Upper lobe of left lung (tissue), 6 donors: ENCODE measurements at places on chromosomes 16 and 17. TPM values are rescaled to one million over a fixed set of nuclear protein-coding genes. Genes with fewer than 3 reads are reported as not detected.

- no peaks in the 10 kb centered on the region for H3K36me3 ChIP-seq
- no peaks in the 10 kb centered on the region for H3K4me1 ChIP-seq
- H3K27ac ChIP-seq, result no peak overlapping the region
- peaks cover under 1% of the 10 kb centered on the region for H3K27me3 ChIP-seq
- H3K4me3 ChIP-seq, result no peak overlapping the region
Observed at GRCh38 chr17:31398381-31399311, 7.2 kb downstream of the RAB11FIP4 start.

The GJC1 gene
- total RNA-seq, result 12.3 TPM

- peak; percentile 32 for DNase-seq
- H3K4me1 ChIP-seq, result peaks cover 24% of the 10 kb centered on the region
- no peaks in the 10 kb centered on the region for H3K27me3 ChIP-seq
- peak overlapping the region; percentile 89 for H3K27ac ChIP-seq
Observed at GRCh38 chr16:29926711-29927052, 656 bp upstream of the KCTD13 start.

The KRT16 gene
- total RNA-seq, result not detected

- H3K27ac ChIP-seq, result peak overlapping the region; percentile 84
- peak; percentile 60 for DNase-seq
- H3K4me3 ChIP-seq, result peak overlapping the region; percentile 68
- peaks cover 8% of the 10 kb centered on the region for H3K36me3 ChIP-seq
Observed at GRCh38 chr16:66924527-66925321, 611 bp downstream of the RRAD start.

DNA sequence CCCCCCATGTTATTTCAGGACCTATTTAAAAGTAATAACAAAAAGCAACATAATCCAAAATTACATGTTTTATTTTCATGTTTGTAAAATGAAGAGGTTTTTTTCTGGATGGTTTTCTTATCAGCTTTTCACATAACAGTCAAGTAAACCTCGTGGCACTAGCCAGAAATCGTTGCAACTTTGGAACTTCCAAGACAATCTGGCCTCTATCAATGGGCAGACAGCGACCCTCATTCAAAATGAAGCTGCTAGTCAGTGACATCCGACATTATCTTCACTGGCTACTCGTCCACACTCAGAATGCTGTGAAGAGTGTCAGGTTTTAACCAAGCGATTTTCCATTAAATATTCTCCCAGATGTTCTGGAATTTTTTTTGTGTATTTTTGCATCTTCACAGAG is 22.7 kb downstream of the ZNF652 start:
- H3K4me1 ChIP-seq, result peaks cover 17% of the 10 kb centered on the region
- no peaks in the 10 kb centered on the region for H3K27me3 ChIP-seq
- no peak for DNase-seq
- no peaks in the 10 kb centered on the region for H3K36me3 ChIP-seq
- no peak overlapping the region for H3K27ac ChIP-seq

DNA sequence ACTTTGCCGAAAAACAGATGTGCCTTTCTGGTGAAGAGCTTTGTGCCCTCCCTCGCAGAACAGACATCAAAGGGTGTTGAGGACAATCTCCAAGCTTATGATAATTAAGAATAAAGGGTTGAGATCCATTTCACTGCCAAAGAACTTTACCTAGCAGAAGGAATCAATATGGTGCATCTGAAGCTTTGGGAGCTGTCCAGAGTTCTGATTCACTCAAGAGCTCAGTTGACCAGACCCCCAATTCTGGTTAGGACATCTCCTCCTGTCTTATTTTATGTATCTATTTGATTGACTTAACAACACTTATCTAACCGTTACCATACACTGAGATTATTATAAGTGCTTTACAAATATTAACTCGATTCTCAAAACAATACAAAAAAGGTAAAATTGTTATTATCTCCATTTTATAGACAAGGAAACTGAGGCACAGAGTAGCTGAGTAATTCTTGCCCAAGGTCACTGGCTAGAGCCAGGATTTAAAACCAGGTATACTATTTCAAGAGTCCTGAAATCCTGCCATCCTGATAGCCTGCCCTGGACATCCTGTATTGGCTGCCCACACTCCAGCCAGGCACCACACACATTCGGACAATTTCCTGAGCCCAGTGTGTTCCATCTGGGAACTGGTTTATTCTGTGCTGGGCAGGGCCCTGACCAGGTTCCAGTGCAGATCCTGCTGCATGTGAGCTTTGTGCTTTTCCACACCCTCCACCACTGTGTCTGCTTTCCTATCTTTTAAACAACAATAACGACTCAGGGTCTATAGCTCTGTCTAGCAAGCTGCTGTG is 29.8 kb downstream of the PITPNM3 start:
- no peak overlapping the region for H3K27ac ChIP-seq
- H3K4me3 ChIP-seq, result no peak overlapping the region
- H3K4me1 ChIP-seq, result no peaks in the 10 kb centered on the region
- no peak for DNase-seq
- H3K36me3 ChIP-seq, result no peaks in the 10 kb centered on the region
- H3K27me3 ChIP-seq, result no peaks in the 10 kb centered on the region

The KRTAP1-1 gene
- not detected for total RNA-seq

GRCh38 chr17:57234739-57235092 is 21.6 kb upstream of the MSI2 start:
- H3K4me1 ChIP-seq, result no peaks in the 10 kb centered on the region
- H3K27me3 ChIP-seq, result no peaks in the 10 kb centered on the region
- no peak overlapping the region for H3K4me3 ChIP-seq
- no peak overlapping the region for H3K27ac ChIP-seq
- no peak for DNase-seq

DNA sequence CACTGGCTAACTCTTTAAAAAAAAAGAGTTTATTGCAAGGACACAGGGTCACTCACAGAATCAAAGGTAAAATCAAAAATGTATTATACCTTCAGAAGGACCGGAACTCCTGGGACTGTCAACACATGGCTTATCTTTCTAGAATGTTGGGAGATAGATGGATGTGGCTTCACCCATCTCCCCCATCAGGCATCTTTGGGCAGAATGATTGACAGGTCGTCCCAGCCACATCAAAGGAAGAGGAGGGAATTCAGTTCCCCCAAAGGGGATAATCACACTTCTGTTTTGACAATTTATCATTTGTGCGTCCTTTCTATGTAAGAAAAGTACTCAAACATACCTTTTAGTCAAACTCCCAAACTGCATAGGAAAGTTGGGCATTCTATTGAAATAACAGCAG is 228.6 kb upstream of the CDH5 start:
- no peaks in the 10 kb centered on the region for H3K36me3 ChIP-seq
- no peak for DNase-seq
- no peaks in the 10 kb centered on the region for H3K27me3 ChIP-seq
- H3K4me1 ChIP-seq, result no peaks in the 10 kb centered on the region

GRCh38 chr16:84045001-84045817 is 2.6 kb upstream of the SLC38A8 start:
- H3K27me3 ChIP-seq, result no peaks in the 10 kb centered on the region
- no peak for DNase-seq

DNA sequence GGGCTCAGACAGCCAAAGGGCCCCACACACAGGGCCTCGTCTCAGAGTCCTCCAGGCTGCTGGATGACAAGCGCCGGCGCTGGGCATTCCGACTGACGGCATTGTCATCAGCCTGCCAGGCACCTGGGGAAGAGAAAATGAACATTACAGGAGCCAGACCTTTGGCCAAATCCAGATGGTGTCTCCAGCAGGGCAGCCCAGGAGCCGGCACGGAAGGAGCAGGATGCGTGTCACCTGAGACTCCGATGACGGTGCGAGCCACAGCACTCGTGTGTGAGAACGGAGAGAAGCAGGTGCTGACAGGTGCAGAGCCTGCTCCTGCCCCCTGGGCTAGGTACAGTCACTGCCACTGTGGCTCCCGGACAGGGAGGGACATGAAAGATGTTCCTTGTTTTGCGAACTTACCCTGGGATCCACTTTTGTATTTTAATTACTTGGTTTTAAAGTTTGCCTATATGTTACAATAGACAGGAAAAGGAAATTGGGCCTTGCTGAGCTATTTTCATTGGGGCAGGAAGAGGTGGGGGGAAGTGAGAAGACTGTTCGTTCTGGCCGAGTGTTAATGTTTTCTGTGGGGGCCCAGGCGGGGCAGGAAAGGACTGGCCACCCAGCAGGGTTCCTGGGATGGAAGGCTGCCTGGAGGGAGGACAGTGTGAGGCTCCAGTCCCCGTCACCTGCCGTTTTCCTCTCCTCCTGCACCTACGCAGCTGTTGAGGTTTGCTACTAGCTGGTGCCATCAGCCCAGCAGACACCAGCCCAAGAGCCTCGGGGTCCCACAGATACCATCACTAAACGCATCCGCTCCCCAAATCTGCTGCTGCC is 4.4 kb upstream of the FOXJ1 start:
- peaks cover 54% of the 10 kb centered on the region for H3K4me1 ChIP-seq
- H3K27me3 ChIP-seq, result no peaks in the 10 kb centered on the region
- no peaks in the 10 kb centered on the region for H3K36me3 ChIP-seq
- no peak for DNase-seq

The ZDHHC1 gene
- 49.2 TPM for total RNA-seq

GRCh38 chr16:1097156-1097555 is 1.1 kb upstream of the C1QTNF8 start:
- no peak for DNase-seq
- no peak overlapping the region for H3K27ac ChIP-seq

The TEKT3 gene
- total RNA-seq, result 4.1 TPM

DNA sequence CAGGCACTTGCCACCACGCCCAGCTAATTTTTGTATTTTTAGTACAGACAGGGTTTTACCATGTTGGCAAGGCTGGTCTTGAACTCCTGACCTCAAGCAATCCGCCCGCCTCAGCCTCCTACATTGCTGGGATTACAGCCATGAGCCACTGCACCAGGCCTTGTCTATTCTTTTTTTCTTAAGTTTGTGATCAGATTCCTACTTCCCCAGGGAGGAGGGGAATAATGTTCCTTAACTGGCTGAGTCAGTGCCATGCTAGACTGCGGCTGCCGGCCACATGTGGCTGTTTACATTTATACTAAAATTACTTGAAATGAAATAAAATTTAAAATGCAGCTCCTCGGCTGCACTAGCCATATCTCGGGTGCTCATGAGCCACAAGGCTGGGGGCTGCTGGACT is 27.8 kb upstream of the USP36 start:
- peaks cover 14% of the 10 kb centered on the region for H3K4me1 ChIP-seq
- H3K36me3 ChIP-seq, result no peaks in the 10 kb centered on the region
- H3K27ac ChIP-seq, result no peak overlapping the region
- DNase-seq, result no peak
- no peak overlapping the region for H3K4me3 ChIP-seq

GRCh38 chr16:87728026-87728425 is 37.8 kb downstream of the KLHDC4 start:
- no peak for DNase-seq
- H3K27me3 ChIP-seq, result no peaks in the 10 kb centered on the region
- peaks cover 7% of the 10 kb centered on the region for H3K4me1 ChIP-seq
- no peak overlapping the region for H3K4me3 ChIP-seq
- no peak overlapping the region for H3K27ac ChIP-seq
